ENCODE measurements at places on chromosomes 5 and 9.

DNA sequence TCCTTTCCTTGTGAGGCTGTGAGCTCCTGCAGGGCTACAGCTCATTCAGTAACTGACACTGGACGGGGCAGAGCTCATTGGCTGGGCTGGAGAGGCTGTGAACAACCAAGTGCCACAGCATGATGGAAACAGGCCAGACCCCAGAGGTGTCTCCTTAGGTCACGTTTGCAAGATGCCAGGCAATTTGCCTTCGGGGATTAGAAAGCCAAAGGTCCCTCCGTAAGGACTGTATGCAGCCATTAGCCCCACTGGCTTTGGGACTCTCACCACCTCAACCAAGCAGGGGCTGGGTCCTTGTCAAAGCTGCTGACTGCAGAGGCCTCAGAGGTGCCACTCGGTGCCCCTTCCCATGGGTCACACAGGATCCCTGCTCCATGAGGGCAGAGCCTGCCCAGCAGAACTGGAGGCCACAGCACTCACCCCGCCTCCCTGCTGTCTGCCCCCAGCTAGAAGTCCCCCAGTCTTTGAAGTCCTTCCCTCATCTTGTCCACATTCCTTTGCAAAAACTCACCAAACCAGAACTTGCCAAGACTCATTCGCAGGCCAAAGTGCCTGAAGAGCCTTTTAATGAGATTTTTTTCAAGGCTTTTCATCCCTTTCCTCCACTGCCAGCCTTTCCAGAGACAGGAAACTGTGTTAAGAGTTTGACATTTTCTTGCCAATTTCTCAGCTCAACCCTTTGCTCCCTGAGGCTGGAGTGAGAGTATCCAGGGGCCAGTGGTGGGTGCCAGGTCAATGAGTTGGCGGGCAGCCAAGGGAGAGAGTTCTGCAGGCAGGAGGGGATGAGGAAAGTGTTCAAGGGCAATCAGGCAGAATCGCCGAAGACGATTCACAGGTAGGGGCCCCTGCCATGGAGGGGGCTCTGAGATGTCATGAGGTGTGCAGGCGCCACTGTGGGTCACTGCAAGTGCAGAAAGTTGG lies 39.7 kb upstream of the SLC25A51 start:
- no peaks in the 10 kb centered on the region for H3K27me3 ChIP-seq
- DNase-seq: no peak
- no peak overlapping the region for H3K4me3 ChIP-seq
- H3K27ac ChIP-seq: peak overlapping the region; percentile 63
- peaks cover 9% of the 10 kb centered on the region for H3K36me3 ChIP-seq

GRCh38 chr5:88868468-88869068 lies 14.4 kb downstream of the MEF2C start:
- no peak for DNase-seq
- no peak overlapping the region for H3K4me3 ChIP-seq
- no peaks in the 10 kb centered on the region for H3K36me3 ChIP-seq
- no peaks in the 10 kb centered on the region for H3K27me3 ChIP-seq

DNA sequence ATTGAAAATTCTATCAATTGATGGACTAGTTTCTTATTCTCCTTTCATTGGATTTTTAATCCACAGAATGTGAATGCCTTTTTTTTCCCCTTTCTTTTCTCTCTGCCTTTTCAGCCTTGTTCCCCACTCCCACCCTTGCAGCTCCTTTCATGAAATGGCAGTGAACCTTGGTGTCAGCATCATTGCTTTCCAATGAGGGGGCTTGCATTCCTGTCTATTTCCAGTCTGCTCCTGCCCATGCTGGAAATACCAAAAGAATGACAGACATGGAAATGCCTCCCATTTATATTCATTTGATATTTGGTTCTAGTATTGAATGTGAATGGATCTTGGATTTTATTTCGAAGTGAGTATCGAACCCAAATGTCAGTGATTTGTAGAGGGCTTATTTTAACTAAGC lies 162.7 kb upstream of the SGCD start:
- no peaks in the 10 kb centered on the region for H3K36me3 ChIP-seq
- no peak overlapping the region for H3K4me3 ChIP-seq
- no peak overlapping the region for H3K27ac ChIP-seq
- H3K27me3 ChIP-seq: no peaks in the 10 kb centered on the region
- peaks cover 1% of the 10 kb centered on the region for H3K4me1 ChIP-seq
- no peak for DNase-seq

GRCh38 chr5:148856424-148856823 lies 30.0 kb downstream of the ADRB2 start:
- no peaks in the 10 kb centered on the region for H3K36me3 ChIP-seq
- H3K27me3 ChIP-seq: peaks cover 10% of the 10 kb centered on the region
- DNase-seq: no peak
- H3K4me1 ChIP-seq: no peaks in the 10 kb centered on the region
- H3K4me3 ChIP-seq: no peak overlapping the region
- no peak overlapping the region for H3K27ac ChIP-seq

GRCh38 chr9:74303945-74304344 lies 193.2 kb upstream of the RORB start:
- no peak overlapping the region for H3K4me3 ChIP-seq
- H3K36me3 ChIP-seq: no peaks in the 10 kb centered on the region
- no peaks in the 10 kb centered on the region for H3K27me3 ChIP-seq
- H3K4me1 ChIP-seq: no peaks in the 10 kb centered on the region
- no peak overlapping the region for H3K27ac ChIP-seq

DNA sequence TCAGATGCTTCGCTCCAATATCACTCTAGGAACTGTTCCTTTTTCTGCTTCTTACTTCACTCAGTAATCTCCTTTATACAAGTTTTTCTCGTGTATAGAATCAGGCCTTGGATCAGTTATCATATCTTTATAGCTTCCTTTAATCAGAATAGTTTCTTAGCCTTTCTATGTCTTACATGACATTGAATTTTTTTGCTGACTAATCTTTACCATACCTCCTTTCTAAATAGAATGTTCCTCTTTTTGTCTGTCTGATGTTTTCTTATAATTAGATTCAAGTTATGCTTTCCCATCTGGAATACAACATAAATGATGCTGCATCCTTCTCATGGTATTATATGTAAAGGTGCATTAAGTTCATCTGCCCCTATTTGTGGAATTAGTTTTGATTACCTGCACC lies 40.2 kb upstream of the TYRP1 start:
- H3K36me3 ChIP-seq: no peaks in the 10 kb centered on the region
- H3K4me1 ChIP-seq: no peaks in the 10 kb centered on the region
- no peak overlapping the region for H3K4me3 ChIP-seq

GRCh38 chr5:132110930-132111329 lies 37.3 kb downstream of the CSF2 start:
- H3K36me3 ChIP-seq: no peaks in the 10 kb centered on the region
- peak overlapping the region; percentile 3 for H3K27ac ChIP-seq
- H3K4me1 ChIP-seq: no peaks in the 10 kb centered on the region
- H3K4me3 ChIP-seq: no peak overlapping the region

All from progenitor cell of endocrine pancreas (in vitro differentiated cells).